ENCODE measurements at places on chromosomes 16 and 17.
A peak's percentile ranks its signal among the peaks of the same experiment; 100 is the strongest.

DNA sequence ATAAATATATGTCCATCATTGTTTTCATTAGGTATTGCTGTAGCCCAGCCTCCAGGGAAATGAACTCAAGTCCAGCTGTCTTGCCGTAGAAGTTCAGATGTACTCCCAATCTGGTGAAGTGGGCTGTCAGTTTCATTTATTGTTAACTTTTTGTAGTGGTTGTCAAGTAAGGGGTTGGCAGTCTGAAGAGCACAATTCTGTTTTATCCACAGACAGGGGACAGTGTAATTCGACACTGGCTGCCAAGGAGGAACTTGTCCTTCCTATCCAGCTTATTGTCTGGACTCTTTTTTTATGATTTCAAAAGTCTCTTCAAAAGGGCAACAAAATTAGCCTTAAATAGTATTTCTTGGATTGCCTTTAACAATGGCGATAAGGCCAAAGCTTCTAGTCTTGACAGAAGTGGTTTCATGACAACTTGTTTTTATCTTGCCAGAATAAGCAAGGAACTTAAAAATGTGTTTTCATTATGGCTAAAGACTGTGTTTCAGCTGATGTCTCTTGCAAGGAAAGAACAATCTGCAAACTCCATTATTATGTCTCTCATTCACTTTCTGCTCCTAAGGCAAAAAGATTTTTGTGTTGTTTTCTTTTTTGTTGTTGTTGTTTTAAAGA is 73.9 kb upstream of the TANC2 start:
- DNase-seq, result no peak

DNA sequence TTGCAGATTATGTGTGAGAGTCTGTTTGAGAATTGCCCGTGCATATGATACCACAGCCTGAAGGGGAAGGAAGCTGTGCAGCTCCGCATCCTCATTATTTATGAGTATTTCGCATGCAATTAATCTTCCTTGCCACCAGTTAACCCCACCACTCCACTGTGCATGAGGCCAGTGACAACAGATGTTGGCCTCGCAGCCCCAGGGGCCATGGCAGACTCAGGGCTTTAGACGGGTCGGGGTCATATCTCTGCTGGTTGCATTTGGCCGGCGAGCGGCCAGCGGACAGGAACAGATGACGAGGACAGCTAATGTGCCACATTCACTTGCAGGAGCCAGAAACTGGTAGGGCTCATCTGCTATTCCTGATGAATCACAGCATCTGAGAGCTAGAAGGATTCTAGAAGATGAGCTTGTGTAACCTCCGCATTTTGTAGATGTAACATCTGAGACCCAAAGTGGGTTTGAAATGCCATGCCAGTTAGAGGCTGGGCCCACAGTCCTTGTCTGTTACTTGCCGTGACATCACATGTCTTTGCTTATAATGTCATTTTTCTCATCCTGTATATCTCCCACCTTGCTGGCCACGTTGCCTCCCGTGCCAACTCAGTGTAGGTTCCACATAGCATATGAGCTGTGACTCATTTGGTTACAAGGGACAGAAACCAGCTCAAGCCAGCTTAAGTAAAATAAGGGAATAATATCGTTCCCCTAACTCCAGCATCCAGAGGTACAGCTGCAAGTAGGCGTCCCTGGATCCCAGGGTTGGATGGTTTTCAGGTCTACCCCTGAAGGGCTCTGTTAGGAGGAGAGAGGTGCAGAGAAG is 137.2 kb downstream of the SNX29 start:
- DNase-seq, result no peak

DNA sequence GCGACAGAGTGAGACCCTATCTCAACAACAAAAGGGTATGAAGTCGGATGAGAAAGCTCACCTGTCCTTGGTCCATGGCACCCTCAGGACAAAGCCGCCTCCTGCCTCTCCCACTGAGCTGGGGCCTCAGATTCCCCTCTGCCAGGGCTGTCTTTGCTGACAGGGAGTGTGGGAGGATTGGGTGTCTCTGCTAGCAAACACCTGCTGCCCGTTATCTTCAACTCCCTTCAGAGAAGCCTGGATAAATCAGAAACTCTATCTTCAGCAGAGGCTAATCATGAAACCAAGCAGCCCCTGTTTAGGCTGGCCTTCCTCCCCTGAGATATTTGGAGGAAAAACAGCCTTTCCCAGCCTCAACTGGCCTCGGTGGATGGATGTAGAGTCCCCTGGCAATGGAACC is 36.3 kb upstream of the CDH1 start:
- no peak for DNase-seq

DNA sequence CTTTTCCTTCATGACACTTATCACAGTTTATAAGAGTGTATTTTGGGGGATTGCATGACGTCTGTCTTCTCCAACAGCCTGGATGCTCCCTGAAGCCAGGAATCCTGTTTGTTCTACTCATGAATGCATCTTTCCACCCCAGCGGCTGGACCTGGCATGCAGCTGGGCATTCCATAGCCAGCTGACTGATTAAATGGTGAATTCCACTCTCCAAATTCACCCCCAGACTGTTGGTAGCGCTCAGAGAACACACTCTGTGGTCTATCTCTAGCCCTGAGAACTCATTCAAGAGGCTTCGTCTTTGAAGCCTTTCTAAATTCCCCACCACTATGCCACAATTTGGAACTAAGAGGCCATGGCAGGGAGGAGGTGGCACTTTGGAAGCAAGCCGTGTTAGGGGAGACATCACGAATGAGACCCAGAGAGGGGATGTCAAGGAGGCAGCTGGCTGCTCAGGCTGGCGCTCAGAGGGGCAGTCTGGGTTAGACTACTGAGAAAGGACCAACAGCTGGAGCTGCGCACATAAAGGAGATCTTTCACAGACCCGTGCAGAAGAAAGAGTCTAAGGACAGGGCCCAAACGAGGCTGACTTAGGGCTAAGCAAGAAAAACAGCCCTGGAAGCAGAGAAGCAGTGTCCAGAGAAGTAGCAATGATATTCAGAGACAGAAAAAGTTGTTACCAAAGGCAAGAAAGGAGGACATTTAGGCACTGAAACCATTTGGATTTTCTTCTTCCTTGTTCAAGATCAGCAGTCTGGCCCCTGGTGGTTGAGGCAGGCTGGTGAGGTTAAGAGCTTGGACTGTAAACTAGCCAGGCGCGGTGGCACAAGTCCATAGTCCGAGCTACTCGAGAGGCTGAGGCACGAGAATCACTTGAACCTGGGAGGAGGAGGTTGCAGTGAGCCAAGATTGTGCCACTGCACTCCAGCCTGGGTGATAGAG is 42.4 kb upstream of the ZNF629 start:
- DNase-seq, result no peak

DNA sequence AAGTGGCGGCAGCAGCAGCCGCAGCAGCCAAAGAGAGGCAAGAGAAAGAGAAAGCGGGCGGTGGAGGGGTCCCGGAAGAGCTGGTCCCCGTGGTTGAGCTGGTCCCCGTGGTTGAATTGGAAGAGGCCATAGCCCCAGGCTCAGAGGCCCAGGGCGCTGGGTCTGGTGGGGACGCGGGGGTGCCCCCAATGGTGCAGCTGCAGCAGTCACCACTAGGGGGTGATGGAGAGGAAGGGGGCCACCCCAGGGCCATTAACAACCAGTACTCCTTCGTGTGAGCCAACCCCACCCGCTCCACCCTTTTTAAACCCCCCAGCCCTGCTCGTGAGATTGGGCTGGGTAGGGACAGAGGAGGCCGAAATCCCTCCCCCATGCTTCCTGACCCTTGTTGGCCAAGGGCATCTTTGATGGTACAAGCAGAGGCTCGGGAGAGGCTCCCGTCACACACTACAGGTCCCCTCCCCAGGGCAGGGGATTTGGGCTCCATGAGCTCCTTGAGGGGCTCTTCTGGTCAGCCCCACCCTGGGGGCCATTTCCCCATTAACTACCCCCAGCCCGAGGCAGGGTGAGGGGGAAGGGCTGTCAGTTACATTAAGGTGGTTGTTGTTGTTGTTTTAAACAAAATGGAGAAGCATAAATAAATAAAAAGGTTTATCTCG is 4.6 kb upstream of the ATP2A1 start:
- DNase-seq, result peak; percentile 35

- no peak for DNase-seq
Measured at GRCh38 chr16:80066805-80067580, 466.5 kb upstream of the MAF start.

- no peak for DNase-seq
Measured at GRCh38 chr17:78361225-78361701, 1.4 kb upstream of the SOCS3 start.

DNA sequence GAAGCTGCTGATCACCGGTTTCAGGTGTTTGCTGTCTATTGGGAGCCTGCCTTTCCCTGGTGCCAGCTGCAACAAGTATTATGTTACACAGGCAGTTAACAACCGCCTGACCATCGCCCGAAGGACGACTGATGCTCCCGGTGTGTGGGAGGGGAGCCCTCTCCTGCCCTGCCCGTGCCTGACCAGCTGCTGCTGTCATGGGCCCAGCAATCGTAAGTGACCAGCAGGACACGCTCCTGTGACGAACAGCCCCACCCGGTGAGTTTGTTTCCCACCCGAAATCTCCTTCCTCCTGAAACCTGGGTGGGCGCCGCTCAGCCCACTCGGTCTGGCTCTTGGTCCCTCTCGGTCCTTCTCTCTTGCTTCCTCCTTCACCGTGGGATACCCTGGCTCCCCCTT is 17.9 kb upstream of the UBE2I start:
- DNase-seq, result no peak

GRCh38 chr16:2899564-2900072 is 12.1 kb upstream of the FLYWCH1 start:
- no peak for DNase-seq

DNA sequence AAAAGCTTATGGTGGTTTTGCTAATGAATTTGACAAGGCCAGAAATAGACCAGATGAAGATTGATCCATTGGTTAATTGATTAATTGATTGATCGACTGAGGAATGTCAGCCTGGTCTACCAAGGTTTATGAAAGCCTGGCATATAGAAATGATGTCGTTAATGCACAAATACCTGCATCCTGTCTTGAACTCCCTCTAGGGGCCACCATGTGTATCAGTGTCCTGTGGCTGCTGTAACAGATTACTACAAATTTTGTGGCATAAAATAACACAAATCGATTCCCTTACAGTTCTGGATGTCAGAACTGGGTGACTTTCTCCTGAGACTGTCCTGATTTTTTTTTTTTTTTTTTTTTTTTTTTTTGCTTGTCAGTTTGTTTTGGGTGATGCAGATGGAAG is 553.2 kb downstream of the MAF start:
- DNase-seq, result no peak

DNA sequence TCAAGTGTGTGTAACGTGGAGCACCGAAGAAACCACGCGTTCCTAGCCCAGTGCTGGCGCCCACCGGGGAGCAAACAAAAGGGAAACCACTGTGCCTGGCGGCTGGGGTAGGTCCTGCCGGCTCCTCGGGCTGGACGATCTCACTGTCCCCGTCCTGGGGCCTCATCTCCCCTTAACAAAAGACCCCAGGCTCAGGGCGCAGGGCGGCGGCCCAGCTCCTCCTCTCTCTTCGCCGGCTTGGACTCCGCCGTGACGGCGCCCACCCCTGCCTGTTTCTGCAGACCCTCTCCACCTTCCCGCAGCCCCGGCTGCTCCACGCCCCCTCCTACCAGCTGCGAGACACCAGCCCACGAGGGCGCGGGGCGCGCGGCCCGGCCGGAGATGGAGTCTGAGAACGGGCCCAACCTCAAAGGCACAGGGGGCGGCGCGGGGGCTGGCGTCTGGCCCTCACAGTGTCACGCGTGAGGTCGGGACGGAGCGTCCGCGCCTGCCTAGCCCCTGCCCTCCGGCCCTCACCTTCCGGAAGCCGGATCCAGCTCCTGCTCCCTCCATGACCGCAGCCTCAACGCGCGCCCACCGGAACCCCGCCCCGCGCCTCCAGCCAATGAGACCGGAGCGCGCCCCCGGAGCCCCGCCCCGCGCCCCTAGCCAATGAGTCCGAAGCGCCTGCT is at the start of gene CENPX:
Gene CENPX (minus strand): TSS at position 569 of the 671 bp plus-strand sequence. CDS start 17 bp downstream, at position 552.
- no peak for DNase-seq

DNA sequence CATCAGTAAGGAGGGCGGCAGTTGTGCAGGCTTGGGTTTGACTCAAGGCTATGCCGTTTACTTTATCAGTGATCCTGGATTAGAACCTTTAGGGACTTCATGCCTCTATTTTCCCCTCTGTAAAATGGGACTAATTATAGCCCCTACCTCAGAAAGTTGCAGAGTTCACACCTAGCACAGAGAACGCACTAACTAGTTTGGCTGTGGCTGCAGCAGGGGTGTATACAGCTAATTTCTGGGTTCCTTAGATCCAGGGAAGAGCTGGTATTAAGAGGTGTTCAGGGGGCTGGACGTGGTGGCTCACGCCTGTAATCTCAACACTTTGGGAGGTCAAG is 267.3 kb downstream of the CPPED1 start:
- no peak for DNase-seq

GRCh38 chr17:35486920-35487732 is 38.6 kb upstream of the SLFN13 start:
- DNase-seq, result peak; percentile 57

DNA sequence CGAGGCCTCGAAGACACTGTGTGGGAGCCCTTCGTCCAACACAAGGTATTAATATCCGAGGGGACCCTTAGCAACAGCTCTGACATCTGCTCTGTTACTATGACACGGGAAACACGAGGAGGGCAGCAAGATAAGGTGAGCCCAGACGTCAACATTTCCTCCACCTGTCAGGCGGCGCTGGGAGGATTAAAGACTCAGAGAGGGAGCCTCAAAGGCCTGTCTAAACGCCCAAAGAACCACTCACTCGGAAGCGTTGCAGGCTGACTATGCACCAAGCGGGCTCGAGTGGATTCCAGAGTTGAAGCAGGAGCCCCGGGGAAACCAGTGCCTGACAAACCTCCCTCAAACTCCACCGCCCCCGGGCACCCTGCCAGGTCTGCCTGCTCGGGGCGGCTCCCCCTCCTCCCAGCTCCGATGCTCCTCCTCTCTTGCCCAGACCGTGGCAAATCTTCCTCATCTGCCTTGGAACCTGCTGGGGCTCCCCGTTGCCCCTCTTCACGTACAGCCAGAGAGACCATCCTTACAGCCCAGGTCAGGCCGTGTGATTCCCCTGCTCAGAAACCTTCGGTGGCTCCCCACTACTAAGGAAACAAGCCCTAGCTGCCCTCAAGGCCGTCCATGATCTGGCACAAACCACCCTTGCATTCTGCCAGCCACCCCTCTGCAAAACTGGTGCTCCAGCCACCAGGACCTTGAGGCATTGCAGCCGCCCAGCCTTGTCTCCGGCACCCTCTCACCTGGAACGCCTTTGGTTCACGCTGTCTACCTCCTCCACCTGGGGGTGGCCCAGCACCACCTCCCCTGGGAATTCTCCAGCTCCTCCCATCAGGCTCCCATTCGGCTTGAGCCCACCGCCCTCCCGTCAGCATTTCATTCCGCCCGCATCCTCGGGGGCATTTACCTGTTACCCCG is 16.2 kb downstream of the RPH3AL start:
- DNase-seq, result peak; percentile 78

- DNase-seq, result no peak
Measured at GRCh38 chr16:48538746-48539484, 71.1 kb downstream of the N4BP1 start.

- DNase-seq, result no peak
Measured at GRCh38 chr16:70656712-70657263, 10.4 kb downstream of the IL34 start.

Measured in body of pancreas (tissue), 4 donors.